Colonic mucosa (tissue), 4 donors: ENCODE measurements at places on chromosomes 12 and 14. TPM values are rescaled to one million over a fixed set of nuclear protein-coding genes. Genes with fewer than 3 reads are reported as not detected.

TSPAN11 gene
- total RNA-seq, result 1.3 TPM

CDKN3 gene
- 59.5 TPM for total RNA-seq

CLEC2B gene
- 6.7 TPM for total RNA-seq

DNA sequence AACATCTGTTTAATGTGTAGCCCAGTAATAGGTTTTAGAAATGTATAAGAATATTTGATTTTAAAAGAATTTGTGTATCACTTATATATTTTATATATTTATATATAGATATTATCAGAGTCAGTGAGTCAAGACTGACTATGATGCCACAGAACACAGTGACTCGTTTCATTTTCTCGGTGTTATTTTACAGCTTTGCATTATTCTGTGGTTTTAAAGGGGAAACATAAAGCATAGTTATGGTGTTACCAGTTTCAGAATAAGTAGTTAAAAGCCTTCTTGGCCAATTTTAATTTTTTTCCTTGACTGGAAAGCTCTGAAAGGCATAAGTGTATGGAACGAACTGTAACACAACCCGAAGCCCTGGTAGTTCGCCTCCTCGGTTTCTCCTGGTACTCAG is 91.0 kb downstream of the GRIP1 start:
- no peak for DNase-seq
- H3K4me1 ChIP-seq, result no peaks in the 10 kb centered on the region
- H3K36me3 ChIP-seq, result no peaks in the 10 kb centered on the region
- no peak overlapping the region for H3K27ac ChIP-seq

DNA sequence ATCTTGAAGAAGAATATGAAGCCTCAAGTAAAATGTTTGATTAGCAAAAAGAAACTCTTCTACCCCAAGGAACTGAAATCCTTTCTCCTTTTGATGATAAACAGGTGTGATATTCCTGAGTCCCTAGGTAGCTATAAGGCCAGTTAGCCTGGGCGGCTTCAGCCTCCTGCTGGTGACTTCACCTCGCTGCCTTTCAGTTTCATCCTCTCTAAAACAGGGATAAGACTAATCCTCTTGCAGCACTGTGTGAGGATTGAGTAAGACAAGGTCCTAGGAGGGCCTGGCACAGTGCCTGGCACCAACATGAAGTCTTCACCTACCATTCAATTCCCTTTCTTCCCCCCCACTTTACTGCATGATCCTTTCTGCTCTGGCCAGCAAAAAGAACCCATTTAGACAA is 42.1 kb downstream of the CIT start:
- H3K36me3 ChIP-seq, result no peaks in the 10 kb centered on the region
- no peaks in the 10 kb centered on the region for H3K27me3 ChIP-seq
- H3K4me1 ChIP-seq, result no peaks in the 10 kb centered on the region
- no peak overlapping the region for H3K27ac ChIP-seq
- DNase-seq, result no peak

GRCh38 chr12:84842406-84843013 is 70.1 kb downstream of the SLC6A15 start:
- H3K4me1 ChIP-seq, result no peaks in the 10 kb centered on the region
- H3K27me3 ChIP-seq, result no peaks in the 10 kb centered on the region
- DNase-seq, result no peak
- no peak overlapping the region for H3K27ac ChIP-seq
- H3K4me3 ChIP-seq, result no peak overlapping the region

GRCh38 chr14:42110167-42110566 is 503.5 kb downstream of the LRFN5 start:
- no peak overlapping the region for H3K27ac ChIP-seq
- H3K4me3 ChIP-seq, result no peak overlapping the region
- no peaks in the 10 kb centered on the region for H3K36me3 ChIP-seq
- no peak for DNase-seq
- H3K27me3 ChIP-seq, result no peaks in the 10 kb centered on the region
- no peaks in the 10 kb centered on the region for H3K4me1 ChIP-seq

- no peak overlapping the region for H3K4me3 ChIP-seq
- no peaks in the 10 kb centered on the region for H3K27me3 ChIP-seq
- no peaks in the 10 kb centered on the region for H3K36me3 ChIP-seq
- H3K27ac ChIP-seq, result no peak overlapping the region
- H3K4me1 ChIP-seq, result no peaks in the 10 kb centered on the region
- peak; percentile 33 for DNase-seq
Observed at GRCh38 chr14:83463500-83464098, 1929.9 kb upstream of the SEL1L start.

- H3K27me3 ChIP-seq, result no peaks in the 10 kb centered on the region
- no peak for DNase-seq
- H3K4me3 ChIP-seq, result no peak overlapping the region
- H3K36me3 ChIP-seq, result no peaks in the 10 kb centered on the region
- no peak overlapping the region for H3K27ac ChIP-seq
- no peaks in the 10 kb centered on the region for H3K4me1 ChIP-seq
Observed at GRCh38 chr14:40004871-40005500, 572.8 kb upstream of the FBXO33 start.

DNA sequence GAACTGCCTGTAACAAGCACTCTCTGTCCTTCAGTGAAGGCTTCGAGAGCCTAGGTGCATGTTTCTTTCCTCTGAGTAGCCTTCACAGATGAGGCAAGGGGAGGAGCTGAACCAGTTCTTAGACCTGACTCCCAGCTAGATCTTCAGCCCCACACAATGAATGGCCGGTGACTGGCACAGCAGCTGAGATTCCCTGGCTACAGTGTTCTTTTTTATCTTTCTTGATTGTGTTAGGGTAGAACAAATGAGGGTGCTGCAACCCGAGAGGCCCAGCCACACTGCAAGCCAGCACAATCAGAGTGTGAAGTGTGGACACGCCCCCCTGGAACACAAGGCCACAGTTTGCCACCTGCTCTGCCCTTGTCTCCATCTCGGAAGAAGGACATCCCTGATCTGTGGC is 19.1 kb upstream of the COL2A1 start:
- H3K27me3 ChIP-seq, result no peaks in the 10 kb centered on the region
- no peak overlapping the region for H3K4me3 ChIP-seq
- H3K27ac ChIP-seq, result no peak overlapping the region
- no peaks in the 10 kb centered on the region for H3K4me1 ChIP-seq
- no peaks in the 10 kb centered on the region for H3K36me3 ChIP-seq
- no peak for DNase-seq

DNA sequence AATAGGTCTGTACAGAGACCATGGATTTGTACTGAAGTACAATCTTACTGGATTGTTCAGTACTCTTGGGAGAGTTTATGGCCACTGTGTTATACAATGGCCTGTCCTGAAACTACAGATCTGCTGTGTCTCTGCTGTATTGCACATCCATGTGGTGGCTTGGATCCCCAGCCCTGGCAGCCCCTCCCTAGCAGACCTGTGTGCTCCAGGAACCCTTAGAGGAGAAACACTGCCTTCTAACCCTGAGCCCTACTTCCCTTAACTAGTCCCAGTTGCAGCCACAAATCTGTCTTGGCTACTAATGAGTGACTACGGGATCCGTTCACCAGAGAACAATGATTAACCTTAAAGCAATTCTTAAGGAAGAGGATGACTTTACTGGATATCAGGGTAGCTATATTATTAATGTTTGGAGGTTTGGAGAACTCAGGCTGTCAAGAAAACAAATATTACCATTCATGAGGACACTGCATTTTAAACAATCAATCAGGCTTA is 27.7 kb downstream of the RNF34 start:
- no peaks in the 10 kb centered on the region for H3K4me1 ChIP-seq
- H3K27ac ChIP-seq, result no peak overlapping the region
- peaks cover 15% of the 10 kb centered on the region for H3K36me3 ChIP-seq
- no peaks in the 10 kb centered on the region for H3K27me3 ChIP-seq

GRCh38 chr12:2298556-2299200 is 245.9 kb downstream of the CACNA1C start:
- H3K27me3 ChIP-seq, result no peaks in the 10 kb centered on the region
- DNase-seq, result no peak
- H3K36me3 ChIP-seq, result no peaks in the 10 kb centered on the region
- H3K4me3 ChIP-seq, result no peak overlapping the region
- H3K27ac ChIP-seq, result no peak overlapping the region

GRCh38 chr12:6759741-6760140 is 6.4 kb upstream of the PTMS start:
- H3K4me3 ChIP-seq, result no peak overlapping the region
- no peak for DNase-seq
- H3K4me1 ChIP-seq, result peaks cover 1% of the 10 kb centered on the region

- H3K36me3 ChIP-seq, result peaks cover 13% of the 10 kb centered on the region
- peak overlapping the region; percentile 57 for H3K4me3 ChIP-seq
- H3K27ac ChIP-seq, result peak overlapping the region; percentile 88
- DNase-seq, result no peak
- no peaks in the 10 kb centered on the region for H3K27me3 ChIP-seq
Observed at GRCh38 chr14:23033801-23034497, 751 bp downstream of the PSMB5 start.

GRCh38 chr12:122869207-122869973 is 26.5 kb downstream of the VPS37B start:
- no peak overlapping the region for H3K4me3 ChIP-seq
- H3K27ac ChIP-seq, result no peak overlapping the region
- no peaks in the 10 kb centered on the region for H3K27me3 ChIP-seq
- peaks cover 13% of the 10 kb centered on the region for H3K36me3 ChIP-seq

DNA sequence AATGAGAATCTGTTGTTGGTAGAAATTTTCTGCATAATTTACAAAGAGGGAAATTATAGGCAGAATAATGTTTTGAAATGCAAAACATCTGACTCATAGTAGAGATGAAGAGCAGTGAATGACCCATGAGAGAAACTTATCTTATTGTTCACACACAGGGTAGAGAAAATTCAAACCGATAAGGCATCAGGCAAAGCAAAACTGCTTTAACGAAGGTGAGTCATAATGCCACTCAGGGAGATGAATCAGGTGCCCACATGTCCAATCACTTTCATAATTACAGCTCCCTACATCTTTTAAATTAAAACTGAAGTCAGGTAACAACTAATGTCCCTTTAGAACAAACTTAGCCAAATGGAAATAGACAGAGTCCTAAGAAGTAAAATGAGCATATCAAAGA is 265.6 kb upstream of the GARIN6 start:
- no peak for DNase-seq
- H3K4me3 ChIP-seq, result no peak overlapping the region
- no peaks in the 10 kb centered on the region for H3K4me1 ChIP-seq
- no peak overlapping the region for H3K27ac ChIP-seq
- H3K27me3 ChIP-seq, result no peaks in the 10 kb centered on the region

GRCh38 chr14:28083389-28083788 is 683.2 kb upstream of the FOXG1 start:
- no peaks in the 10 kb centered on the region for H3K36me3 ChIP-seq
- no peak overlapping the region for H3K4me3 ChIP-seq
- H3K27me3 ChIP-seq, result no peaks in the 10 kb centered on the region
- no peak overlapping the region for H3K27ac ChIP-seq
- H3K4me1 ChIP-seq, result no peaks in the 10 kb centered on the region
- no peak for DNase-seq

GRCh38 chr12:28390206-28390605 is 199.9 kb downstream of the CCDC91 start:
- H3K27ac ChIP-seq, result no peak overlapping the region
- H3K27me3 ChIP-seq, result no peaks in the 10 kb centered on the region
- no peak overlapping the region for H3K4me3 ChIP-seq
- no peak for DNase-seq
- H3K4me1 ChIP-seq, result no peaks in the 10 kb centered on the region

DNA sequence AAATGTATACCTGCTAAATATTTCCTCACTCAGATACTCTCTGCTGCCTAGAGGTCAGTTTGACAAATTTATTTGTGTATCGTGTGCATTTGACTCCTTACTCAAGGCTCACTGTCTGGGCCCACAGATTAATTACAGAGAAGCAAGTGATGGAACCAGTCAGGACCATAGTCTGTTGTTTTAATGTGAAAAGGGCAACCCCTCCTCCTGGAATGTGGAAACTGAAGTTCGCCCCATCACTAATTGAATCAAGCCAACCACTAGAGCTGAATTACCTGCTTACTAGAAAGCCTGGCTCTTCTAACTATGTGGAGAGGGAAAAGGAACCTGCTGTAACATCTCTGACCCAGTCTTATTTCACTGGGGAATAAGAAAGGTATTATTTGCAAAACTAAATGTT is 199.9 kb upstream of the KRR1 start:
- no peaks in the 10 kb centered on the region for H3K36me3 ChIP-seq
- H3K4me3 ChIP-seq, result no peak overlapping the region
- H3K4me1 ChIP-seq, result no peaks in the 10 kb centered on the region
- DNase-seq, result no peak
- H3K27me3 ChIP-seq, result no peaks in the 10 kb centered on the region

GRCh38 chr14:65132855-65133254 is 30.5 kb upstream of the MAX start:
- DNase-seq, result peak; percentile 61
- H3K4me3 ChIP-seq, result no peak overlapping the region
- H3K36me3 ChIP-seq, result no peaks in the 10 kb centered on the region
- peak overlapping the region; percentile 31 for H3K27ac ChIP-seq

DNA sequence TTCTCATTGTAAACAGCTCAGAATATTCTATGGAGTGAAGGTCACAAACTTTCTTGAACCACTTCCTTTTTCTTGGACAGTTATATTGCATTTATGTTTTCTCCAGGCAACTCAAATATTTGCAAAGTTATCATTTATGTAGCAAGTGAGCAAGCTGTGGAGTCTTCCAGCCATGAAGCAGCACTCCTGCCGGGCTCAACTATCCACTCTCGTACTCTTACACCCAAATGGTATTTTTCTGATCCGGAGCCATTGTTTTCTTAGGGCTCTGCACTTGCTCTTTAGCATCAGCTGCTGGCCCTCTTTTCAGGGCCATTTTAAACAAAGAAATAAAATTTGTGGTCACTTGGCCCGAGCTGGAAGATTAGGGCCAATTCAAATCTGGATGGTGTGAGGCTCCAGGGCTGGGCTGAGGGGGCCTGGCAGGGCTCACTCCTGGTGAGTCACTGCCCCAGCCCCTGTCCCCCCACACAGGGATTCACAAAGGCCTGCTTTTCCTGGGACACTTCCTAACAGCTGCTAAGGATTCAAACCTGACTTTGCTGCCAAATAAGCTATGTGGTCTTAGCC is 19.7 kb downstream of the SYNE3 start:
- H3K36me3 ChIP-seq, result no peaks in the 10 kb centered on the region
- H3K4me3 ChIP-seq, result no peak overlapping the region
- peak; percentile 43 for DNase-seq
- H3K4me1 ChIP-seq, result peaks cover 21% of the 10 kb centered on the region

DNA sequence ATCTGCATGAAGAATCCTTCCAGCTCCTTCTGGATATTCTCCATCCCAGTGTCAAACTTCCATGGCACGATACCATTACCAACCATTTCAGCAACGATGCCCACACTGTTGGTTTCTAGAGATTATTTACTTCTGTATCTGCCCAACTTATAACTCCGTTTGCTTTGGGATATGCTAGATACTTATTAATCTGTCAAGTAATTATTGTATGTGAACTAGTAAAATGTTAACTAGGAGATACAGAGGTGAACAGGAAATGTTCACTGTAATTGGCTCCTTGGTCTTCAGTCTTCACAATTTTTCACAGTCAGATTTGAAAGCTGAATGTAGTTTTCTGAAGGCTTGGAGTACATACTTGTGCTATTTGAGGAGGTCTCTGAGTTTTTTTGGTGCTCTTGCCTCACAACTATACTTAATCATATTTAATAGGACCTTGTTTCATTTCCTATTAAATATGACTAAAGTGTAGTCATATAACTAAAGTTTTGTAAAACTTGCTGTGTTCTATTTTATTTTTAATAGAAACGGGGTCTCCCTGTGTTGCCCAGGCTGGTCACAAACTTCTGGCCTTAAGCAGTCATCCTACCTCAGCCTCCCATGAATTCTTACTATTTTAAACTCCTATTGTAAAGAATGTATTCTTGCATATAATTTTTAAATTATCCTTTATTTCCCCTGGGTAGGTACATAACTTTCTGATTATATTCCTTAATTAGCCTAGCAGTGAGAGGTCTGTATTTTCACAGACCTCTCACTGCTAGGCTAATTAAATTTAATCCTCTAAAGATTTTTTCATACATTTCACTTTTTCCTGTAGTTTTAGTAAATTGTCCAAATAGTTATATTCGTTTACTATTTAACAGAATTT is 79.7 kb downstream of the FGD4 start:
- DNase-seq, result no peak
- peak overlapping the region; percentile 13 for H3K27ac ChIP-seq
- no peaks in the 10 kb centered on the region for H3K36me3 ChIP-seq
